ENCODE measurements at places on chromosomes 7 and 10.
A peak's percentile ranks its signal among the peaks of the same experiment; 100 is the strongest.

DNA sequence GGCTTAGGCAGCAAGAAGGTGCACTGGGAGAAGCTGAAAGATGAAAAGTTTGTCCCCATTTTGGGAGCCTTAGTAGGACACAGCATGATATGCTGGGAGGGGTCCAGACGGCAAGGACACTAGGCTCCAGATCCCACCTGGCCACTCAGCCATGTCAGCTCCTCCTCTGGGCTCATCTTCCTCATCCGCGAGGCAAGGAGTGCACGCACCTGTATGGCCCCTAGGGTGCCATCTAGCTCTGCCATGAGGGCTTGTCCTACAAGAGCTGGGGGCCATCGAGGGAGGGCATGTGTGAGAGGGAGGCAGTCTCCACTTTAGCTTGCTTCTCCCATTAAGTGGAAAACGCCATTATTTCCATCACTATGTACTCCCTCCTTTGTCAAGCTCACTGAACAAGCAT, 136.2 kb upstream of the ADAM12 start:
- DNase-seq, result no peak

DNA sequence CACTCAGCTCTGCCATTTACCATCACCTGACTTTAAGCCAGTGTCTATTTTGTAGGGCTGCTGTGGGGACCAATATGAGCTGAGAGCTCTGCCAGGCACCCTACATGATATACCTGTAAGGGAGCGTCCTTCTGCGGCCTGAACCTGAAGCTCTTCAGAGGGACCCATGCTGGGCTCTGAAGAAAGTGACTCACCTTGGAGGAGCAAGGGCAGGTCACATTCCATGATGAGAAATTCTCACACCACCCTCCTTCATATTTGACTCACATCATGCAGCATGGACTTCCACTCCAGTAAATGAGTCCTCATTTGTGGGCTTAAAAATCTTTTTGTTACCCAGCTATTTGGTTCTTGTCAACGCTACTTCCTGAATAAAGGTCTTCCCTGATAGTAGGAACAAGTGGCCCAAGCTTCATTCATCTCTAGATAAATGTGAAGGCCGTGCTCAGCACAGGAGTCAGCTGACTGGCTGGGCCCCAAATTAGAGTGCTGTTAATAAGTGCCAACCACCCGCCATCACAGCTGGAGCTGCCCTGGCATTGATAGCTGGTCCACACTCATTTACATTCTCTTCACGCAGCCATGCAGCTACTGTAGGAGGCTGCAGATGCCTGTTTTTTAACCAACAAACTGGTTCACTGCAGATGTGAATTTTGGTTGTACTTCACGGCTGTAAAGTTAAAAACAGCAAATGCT, 78.4 kb downstream of the RNF216 start:
- DNase-seq, result no peak

GRCh38 chr7:115582956-115583355, 447.6 kb downstream of the TFEC start:
- DNase-seq, result no peak

- no peak for DNase-seq
Measured at GRCh38 chr7:12315049-12315448, 88.6 kb downstream of the VWDE start.

GRCh38 chr7:91194841-91195240, 69.4 kb upstream of the FZD1 start:
- DNase-seq, result no peak

- DNase-seq, result peak; percentile 85
Measured at GRCh38 chr7:76303202-76304147, 1.0 kb downstream of the HSPB1 start.

DNA sequence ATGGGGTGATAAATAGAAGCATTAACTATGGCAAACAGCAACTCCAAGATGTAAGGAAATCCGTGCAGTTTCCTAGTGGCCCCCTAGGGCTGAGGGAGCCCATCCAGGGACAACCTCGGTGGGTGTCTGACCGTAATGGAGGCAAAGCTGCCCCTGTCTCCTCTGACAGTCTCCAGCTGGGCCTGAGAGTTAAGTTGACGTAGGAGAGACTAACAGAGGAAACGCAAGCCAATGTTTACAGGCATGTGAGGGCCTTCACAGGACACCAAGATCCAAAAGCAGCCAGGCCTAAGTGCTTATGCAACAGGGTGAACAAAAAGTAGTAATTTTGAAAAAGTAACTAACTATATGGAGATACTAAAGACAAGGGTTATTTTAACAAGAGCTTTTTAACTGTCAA, 330.0 kb upstream of the C7orf33 start:
- no peak for DNase-seq

DNA sequence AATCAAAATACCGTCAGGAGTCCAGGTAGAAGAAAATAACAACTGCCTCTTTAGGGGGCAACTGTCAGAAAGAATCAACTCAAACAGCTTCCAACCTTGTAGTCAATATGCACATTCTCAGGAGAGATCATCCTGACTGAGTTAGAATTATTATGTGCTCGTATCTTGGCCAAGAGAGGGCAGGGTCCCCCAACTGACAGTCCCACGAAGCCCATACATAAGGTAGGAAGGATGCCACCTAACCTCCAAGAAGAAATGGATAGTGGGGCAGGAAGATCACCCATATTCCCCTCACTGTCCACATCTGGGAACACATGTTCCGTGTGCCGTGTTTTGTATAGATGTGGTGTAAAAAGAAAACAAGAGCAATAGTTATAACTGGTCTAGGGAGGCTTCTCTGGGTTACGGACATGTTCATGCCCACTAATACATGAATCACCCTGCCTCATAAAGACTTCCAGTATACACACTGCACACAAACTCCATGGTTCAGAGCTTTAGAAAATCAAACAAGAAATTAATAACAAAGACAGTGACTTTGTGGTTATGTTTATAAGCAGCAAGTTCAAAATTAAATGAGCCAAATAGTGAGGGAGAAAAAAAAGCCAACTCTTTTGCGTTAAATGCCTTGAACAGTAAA, 295.6 kb downstream of the FGFR2 start:
- no peak for DNase-seq

DNA sequence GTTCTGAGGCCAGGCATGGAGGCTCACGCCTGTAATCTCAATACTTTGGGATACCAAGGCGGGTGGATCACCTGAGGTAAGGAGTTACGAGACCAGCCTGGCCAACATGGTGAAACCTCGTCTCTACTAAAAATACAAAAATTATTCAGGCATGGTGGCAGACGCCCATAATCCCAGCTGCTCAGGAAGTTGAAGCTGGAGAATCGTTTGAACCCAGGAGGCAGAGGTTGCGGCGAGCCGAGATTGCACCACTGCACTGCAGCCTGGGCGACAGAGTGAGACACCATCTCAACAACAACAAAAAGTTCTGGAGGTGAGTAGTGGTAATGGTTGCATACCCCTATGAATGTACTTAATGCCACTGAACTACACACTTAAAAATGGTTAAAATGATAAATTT, 60.3 kb upstream of the SP4 start:
- no peak for DNase-seq

DNA sequence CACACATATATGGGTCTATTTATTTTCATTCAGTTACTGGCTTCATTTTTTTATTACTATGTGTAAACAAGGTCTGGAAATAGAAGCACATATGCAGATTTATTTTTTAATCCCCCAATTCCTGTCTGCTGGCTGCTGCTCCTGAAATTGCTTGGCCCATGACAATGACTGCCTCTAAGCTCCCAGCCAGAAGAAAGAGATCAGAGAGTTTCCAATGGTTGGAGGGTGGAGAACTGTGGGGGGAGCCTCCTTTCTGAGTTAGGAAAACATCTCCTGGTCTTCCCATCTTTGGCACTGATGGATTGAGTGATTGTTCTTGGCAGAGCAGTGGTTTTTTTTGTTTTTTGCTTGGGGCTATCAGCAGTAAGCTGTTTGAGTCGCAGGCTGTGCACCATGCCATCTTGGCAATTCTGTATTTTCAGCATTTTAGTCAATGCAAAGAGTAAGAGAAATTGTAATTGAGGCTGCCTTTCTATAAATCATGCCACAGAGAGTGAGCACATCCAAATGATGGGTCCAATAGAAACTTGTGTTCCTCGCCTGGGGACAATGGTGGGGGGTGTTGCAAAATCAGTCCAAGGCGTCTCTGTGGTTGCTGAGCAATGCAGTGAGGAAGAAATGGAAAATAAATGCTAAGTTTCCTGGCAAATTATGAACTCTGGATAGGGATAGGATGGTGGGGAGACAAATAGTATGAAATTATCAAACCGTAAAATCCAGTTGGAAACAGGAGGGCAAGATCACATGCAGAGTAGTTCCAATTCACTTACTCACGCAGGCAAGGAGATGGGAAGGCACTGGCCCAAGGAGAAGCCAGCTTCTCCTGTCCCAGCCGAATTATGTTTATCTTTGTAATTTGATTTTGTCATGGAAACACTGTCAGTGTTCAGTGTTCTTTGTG, 382.4 kb downstream of the SORCS3 start:
- DNase-seq, result no peak

- DNase-seq, result peak; percentile 86
Measured at GRCh38 chr7:63899691-63900393, 98.8 kb upstream of the ZNF722 start.

- DNase-seq, result no peak
Measured at GRCh38 chr7:113267885-113268284, 149.5 kb upstream of the SMIM30 start.

- DNase-seq, result no peak
Measured at GRCh38 chr10:59227136-59227673, 50.8 kb downstream of the PHYHIPL start.

GRCh38 chr10:37707829-37708578, 149.4 kb downstream of the ZNF248 start:
- no peak for DNase-seq

- no peak for DNase-seq
Measured at GRCh38 chr7:70082099-70082611, 483.9 kb downstream of the AUTS2 start.

DNA sequence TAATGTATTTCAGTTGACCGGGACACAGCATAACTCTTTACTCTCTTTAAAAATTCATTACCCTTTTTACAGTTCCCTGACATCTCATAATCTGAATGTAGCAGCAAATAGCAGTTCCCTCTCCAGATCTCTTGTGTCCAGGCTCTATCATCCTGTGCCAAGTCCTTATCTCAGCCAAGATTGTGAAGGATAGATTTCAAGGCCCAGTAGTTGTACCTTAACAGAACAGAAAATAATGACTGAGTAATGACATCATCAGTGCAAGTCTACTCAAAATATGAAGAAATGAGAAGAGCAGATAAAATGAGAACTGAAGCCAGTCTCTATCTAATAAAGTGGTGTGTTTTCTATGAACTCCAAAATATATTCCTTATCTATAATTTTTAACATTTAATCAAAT, 92.6 kb downstream of the TFEC start:
- no peak for DNase-seq

DNA sequence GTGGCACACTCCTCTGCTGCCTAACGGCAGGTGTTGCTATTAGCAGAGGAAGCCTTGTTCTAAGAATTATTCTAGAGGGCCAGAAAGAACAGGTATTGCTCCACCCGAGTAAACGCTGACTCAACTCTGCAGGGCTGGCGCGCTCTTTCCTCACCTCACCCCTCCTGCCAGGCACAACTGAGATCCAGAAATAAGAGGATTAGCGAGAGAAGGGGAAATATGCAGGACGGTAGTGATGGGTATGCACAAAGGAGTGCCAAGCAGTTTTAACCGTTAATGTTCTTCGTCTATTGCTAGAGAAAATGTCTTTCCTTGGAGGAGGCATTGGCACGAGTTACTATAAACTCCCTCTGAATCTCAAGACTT, 369 bp upstream of the SCIN start:
- no peak for DNase-seq

DNA sequence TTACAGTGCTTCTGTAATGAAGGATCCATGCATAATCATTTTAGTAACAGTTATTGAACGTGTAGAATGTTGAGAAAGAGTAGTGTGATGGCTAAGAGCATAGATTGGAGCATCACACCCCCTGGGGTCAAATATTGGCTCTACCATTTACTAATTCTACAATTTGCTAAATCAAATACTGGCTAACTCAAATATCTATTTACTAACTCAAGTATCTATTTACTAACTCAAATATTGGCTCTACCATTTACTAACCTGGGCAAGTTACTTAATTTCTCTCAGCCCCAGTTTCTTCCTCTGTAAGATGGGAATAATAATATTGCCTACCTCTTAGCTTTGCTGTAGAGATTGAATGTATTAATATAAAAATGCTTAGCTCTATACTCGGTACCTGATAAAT, 64.0 kb downstream of the CDK14 start:
- no peak for DNase-seq

- DNase-seq, result no peak
Measured at GRCh38 chr7:118878336-118878735, 653.8 kb downstream of the ANKRD7 start.

DNA sequence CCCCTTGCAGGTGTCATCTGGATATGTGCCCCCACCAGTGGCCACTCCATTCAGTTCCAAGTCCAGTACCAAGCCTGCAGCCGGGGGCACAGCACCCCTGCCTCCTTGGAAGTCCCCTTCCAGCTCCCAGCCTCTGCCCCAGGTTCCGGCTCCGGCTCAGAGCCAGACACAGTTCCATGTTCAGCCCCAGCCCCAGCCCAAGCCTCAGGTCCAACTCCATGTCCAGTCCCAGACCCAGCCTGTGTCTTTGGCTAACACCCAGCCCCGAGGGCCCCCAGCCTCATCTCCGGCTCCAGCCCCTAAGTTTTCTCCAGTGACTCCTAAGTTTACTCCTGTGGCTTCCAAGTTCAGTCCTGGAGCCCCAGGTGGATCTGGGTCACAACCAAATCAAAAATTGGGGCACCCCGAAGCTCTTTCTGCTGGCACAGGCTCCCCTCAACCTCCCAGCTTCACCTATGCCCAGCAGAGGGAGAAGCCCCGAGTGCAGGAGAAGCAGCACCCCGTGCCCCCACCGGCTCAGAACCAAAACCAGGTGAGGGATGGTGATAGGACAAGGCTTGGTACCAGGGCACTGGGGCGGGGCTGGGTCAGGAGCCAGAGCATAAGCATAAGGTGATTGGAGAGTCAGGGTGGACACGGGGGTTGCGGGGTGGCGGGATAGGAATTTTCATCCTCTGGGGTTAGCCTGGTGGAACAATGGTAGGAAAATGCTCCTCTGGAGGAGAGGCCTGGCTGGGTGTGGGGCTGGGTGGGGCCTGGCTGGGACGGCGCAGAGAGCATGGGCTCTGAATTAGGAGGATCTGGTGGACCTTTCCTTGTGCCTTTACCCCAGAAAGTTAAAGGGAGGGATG, 1.9 kb downstream of the ZYX start:
- no peak for DNase-seq

All from activated naive CD4-positive, alpha-beta T cell treated with anti-CD3 and anti-CD28 coated beads for 36 hours (primary cell).